ENCODE measurements at places on chromosomes 13 and 19.

DNA sequence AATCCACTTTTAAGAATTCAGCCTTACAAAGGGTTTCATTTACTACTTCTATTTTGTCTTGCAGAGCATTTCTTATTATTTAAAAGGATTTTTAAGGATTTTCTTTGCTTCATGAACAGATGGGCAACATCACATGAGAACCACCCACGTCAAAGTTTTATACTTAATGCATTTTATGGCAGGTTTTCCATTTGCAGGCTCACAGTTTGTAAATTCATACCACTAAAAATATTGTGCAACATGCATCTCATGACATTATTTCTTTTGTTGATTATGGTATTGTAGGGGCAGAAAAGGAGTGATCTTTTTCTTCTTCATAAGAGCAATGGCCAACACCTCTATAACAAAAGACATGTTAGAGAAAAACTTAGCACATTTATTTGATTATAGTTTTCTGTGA lies 554.0 kb upstream of the SPRY2 start:
- no peak for DNase-seq
- no peaks in the 10 kb centered on the region for H3K4me1 ChIP-seq
- H3K4me3 ChIP-seq = no peak overlapping the region

DNA sequence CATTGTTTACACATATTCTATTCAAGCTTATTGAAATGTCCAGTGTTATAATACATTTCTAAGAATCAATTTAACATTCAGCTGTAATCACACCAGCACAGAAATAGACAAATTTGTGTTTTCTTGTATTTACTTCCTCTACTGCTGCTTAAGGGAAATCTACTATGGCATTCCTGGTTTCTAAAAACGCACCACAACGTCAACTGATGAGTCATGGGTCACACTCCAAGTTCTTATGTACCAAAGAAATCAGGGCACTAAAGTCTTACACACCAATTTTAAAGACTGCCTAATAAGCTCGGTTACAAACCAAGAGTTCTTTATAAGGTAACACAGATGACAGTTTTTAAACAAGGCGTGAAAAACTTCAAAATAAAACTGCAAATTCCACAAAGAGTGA lies 13.2 kb downstream of the LNX2 start:
- H3K27ac ChIP-seq = no peak overlapping the region
- no peak for DNase-seq
- no peaks in the 10 kb centered on the region for H3K27me3 ChIP-seq
- no peak overlapping the region for H3K4me3 ChIP-seq
- H3K4me1 ChIP-seq = no peaks in the 10 kb centered on the region

DNA sequence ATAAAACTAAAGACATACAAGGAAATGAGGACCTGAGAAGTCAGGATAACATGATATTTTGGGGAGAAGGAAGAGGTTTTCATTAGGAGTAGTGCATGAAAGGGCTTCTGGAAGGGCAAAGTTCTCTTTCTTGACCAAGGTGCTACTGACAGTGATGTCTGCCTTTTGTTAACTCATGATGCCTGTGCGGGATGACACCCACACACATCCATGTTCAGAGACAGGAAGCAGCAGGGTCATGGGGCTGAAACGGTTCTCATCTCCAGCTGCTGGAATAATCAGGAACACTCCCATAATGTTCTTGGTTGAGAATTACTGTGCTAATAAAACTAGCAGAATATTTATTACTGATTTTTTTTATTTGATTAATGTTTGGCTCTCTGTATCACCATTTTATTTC lies 29.1 kb downstream of the KCNC3 start:
- H3K4me3 ChIP-seq = no peak overlapping the region
- H3K27me3 ChIP-seq = peaks cover 3% of the 10 kb centered on the region
- no peaks in the 10 kb centered on the region for H3K4me1 ChIP-seq
- H3K36me3 ChIP-seq = no peaks in the 10 kb centered on the region

- no peaks in the 10 kb centered on the region for H3K4me1 ChIP-seq
- DNase-seq = no peak
These were observed 8.8 kb downstream of the DDX39A start for GRCh38 chr19:14410091-14411051.

GRCh38 chr19:45323671-45324081 lies 1.0 kb upstream of the CKM start:
- no peak overlapping the region for H3K27ac ChIP-seq
- H3K36me3 ChIP-seq = no peaks in the 10 kb centered on the region
- H3K4me3 ChIP-seq = no peak overlapping the region
- no peaks in the 10 kb centered on the region for H3K27me3 ChIP-seq
- no peak for DNase-seq

DNA sequence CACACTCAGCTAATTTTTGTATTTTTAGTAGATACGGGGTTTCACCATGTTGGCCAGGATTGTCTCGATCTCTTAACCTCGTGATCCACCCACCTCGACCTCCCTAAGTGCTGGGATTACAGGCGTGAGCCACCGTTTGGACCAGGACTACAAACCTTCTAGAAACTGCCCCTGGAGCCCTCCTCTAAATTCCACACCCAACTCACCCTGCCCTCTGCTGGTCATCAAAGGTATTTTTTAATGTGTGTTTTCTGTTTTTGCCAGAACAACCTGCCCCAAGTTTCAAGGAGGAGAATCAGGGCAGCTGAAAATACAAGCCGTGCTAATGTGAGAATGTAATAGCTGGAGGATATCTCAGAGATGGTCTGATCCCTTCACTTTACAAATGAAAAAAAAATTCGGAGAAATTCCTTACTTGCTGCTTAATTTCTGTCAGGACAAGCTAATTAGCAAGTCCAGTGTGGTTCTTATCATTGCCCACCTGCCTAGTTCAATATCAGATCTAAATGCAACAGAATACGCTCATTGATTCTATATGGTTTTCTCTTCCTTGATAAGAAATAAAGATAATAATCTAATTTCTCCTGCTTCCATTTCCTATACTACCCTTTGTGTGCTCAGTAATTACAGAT lies 4.1 kb downstream of the ATP8A2 start:
- no peaks in the 10 kb centered on the region for H3K27me3 ChIP-seq
- H3K27ac ChIP-seq = no peak overlapping the region
- H3K36me3 ChIP-seq = no peaks in the 10 kb centered on the region
- no peaks in the 10 kb centered on the region for H3K4me1 ChIP-seq
- no peak for DNase-seq

GRCh38 chr13:20297181-20297580 lies 65.1 kb upstream of the GJB6 start:
- no peaks in the 10 kb centered on the region for H3K27me3 ChIP-seq
- DNase-seq = no peak
- H3K4me3 ChIP-seq = no peak overlapping the region

GRCh38 chr19:41529484-41530183 lies 46.3 kb upstream of the CEACAM21 start:
- DNase-seq = no peak
- H3K27ac ChIP-seq = no peak overlapping the region
- H3K4me3 ChIP-seq = no peak overlapping the region
- no peaks in the 10 kb centered on the region for H3K36me3 ChIP-seq
- H3K4me1 ChIP-seq = no peaks in the 10 kb centered on the region

- H3K27me3 ChIP-seq = no peaks in the 10 kb centered on the region
- no peak overlapping the region for H3K4me3 ChIP-seq
- H3K36me3 ChIP-seq = no peaks in the 10 kb centered on the region
These were observed 52.5 kb upstream of the ZNF728 start for GRCh38 chr19:23055501-23055900.

DNA sequence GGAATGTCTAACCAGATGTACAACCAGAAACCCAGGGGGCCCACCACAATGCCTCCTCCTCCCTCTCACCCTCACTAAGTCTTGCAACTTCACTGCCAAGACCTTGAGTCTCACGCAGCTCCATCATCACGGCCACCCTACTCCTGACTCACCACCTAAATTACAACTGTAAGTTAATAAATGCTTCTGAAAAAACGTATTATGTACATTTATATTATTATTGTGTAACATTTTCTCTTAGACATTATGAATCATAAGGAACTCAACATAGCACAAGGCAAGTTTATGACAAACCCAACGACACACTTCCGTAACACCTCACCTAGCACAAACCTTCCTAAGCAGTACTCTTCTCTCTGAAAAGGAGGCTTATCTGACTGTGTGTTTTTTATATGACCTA lies 20.7 kb downstream of the MIPEP start:
- no peaks in the 10 kb centered on the region for H3K4me1 ChIP-seq
- H3K36me3 ChIP-seq = peaks cover 2% of the 10 kb centered on the region
- H3K27me3 ChIP-seq = no peaks in the 10 kb centered on the region

GRCh38 chr19:28544451-28545261 lies 668.3 kb downstream of the UQCRFS1 start:
- H3K27ac ChIP-seq = no peak overlapping the region
- no peak overlapping the region for H3K4me3 ChIP-seq
- no peaks in the 10 kb centered on the region for H3K4me1 ChIP-seq
- no peak for DNase-seq
- H3K36me3 ChIP-seq = no peaks in the 10 kb centered on the region
- peaks cover 2% of the 10 kb centered on the region for H3K27me3 ChIP-seq
